Esophagus mucosa (tissue), 1 donor: ENCODE measurements at places on chromosomes 2 and 18. TPM values are rescaled to one million over a fixed set of nuclear protein-coding genes. Genes with fewer than 3 reads are reported as not detected.

C2orf15 gene
- 1.9 TPM for total RNA-seq

DPP10 gene
- not detected for total RNA-seq

GRCh38 chr2:37984176-37984575 lies 59.1 kb downstream of the RMDN2 start:
- ATAC-seq, result no peak

DNA sequence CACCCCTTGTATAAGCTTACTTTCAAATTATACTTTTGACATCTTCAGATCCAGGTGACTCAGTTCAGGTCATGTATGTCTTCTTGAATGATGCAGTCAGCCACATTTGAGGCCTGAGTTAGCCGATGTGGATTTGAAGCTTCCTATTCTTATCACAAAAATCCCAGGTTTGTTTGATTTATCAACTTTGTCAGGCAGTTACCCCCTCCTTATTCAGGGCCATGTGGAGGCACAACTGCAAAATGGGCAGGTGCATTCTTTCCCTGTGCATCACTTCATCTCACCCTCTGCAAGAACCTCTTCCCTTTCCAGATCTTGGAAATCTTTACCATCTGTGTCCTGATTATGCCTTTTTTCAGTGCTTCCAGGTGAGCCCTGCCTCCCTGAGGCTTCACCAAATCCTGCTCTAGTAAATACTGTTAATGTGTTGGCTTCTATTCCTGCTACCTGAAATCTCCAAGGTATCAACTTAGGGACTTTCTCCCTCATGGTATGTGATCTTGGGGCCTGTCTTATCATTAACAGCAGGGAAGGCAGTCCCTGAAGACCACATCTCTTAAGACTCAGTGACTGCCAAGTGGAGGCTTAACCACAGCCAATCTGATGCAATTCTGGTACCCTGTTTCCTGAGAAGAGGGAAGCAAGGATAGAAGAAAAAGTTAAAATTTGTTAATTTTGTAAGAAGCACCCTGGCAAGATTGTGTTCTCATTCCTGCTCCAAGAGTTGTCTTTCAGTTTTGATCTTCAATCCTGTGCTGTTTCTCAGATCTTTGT lies 9.4 kb upstream of the ARHGAP28 start:
- no peak for ATAC-seq

DNA sequence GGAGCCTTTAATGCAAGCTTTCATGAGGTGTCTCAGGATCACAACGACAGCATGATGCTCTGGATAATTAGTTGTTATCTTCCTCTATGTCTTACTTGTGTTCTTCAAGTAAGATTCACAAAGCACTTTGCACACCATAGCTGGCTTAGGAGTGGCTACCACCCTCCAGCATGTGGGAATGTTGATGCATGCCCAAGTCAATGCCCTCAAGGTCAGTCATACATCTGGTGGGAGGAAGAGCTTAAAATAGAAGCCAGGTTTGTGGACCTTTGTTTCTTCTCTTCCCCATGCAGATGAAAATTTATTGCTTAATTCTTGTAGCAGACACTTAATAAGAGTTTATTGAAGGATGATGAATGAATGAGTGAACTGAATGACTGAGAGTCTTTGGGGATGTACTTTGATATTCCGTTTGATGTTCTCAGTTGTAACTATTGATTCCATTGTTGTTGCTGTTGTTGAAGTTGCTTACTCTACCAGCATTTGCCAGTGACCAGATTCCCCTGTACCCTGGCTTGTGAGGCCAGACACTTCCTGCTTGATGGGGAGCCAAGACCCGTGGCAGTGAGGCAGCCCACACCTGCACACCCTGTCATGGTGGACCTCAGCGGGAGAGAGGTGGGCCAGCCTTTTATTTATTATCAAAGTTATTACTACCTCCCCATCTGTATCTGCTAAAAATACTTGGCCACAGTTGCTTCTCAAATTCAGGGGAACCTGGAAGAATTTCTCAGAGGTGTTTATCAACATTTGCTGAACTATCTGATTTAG lies 137.8 kb downstream of the LAMA3 start:
- ATAC-seq, result no peak

DNA sequence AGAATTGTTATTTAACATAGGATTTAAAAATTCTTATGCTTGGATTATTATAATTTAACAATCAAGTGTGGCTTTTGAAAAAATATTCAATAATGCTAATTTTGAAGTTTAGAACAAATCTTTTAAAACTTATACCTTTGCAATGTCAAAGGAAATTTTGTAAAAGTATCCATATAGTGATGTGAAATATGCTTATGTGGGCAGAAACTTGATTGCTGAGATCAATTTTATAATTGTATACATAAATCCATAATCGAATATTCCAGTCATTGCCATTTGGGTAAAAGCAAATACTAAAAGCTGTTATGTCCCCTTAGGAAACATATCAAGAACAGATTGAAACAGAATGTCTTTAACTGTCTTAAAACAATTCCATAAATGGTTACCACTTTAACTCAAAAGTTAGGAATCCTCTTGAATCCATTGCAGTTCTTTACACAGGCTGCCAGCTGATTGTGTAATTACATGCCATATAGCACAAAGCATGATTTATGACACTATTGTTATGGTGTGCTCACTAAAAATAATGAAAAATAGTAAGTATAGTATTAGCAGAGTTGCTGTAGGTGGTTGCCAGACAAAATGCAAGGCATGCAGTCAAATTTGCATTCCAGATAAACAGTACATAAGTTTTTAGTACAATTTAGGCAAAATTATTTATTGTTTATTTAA lies 24.2 kb downstream of the PLCL1 start:
- ATAC-seq, result no peak

- no peak for ATAC-seq
Observed at GRCh38 chr2:227545990-227546389, 52.7 kb upstream of the SCYGR2 start.

DNA sequence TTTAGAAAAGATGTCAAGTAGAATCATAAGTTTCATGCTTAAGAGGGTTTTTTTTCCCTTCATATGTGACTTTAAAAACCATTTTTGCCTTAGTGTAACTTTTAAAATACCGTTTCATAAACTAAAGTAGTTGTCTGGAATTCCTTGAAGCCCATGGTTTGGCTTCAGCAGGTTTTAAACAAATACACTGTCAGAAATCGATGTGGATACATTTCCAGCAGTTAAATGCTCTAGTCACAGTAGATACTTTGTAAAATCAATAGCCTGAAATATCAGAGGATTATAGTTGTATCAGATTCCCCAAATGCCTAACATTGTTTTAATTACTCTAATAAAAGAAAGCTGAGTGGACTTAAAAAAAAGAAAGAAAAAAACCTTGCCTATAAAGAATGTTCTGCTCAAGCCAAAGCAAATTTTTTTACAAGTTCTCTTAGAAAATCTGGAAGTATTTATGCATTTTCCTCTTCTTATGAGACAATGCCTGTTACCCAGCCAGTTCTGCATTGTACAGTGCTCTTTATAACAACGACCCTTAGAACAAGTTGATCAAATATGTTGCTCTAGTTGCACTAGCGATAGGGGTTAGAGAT lies 260.5 kb downstream of the LTBP1 start:
- no peak for ATAC-seq
